Stimulated activated CD8-positive, alpha-beta memory T cell treated with anti-CD3 and anti-CD28 coated beads, Interleukin-7, amount 100 ng/mL, for 48 hours (primary cell): ENCODE measurements at places on chromosomes 3 and 15.

DNA sequence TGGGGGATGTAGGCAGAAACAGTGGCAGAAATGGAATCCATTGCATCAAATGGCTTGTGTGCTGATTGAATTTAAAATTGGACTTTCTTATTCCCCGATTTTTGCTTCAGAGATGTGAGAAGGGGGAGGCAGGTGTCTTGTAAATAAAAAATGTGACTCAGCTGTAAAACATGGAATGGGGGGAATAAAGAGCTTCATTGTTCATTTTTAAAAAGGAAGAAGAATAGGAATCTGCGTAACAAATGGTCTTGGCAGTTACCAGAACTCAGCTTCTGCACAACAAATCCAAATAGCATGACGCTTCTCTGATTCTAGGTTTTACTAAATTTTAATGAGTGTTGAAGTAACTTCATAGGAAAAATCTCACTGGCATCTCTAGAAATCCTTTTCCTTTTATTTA, 323.9 kb upstream of the GBE1 start:
- DNase-seq, result no peak

GRCh38 chr3:71317749-71318457, 265.6 kb downstream of the FOXP1 start:
- no peak for DNase-seq

- no peak for DNase-seq
These were observed 203.4 kb downstream of the MEIS2 start for GRCh38 chr15:36896949-36897348.

DNA sequence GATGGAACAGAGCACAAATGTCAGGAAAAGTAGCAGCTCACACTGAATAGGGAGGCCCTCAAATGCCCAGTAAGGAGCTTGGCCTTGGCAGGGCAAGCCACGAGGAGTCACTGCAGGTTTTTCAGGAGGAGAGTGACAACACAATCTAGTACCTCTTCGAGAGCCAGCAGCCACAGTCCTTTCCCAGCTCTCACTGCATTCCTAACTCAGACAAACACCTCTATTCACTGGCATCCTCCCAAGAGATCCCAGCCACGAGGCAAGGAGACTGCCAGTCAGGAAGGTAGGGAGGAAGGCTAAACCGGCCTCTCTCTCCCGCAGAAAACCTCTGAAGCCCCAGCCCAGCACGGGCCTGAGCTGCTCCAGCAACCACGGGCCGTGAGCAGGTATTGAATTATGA, 146.0 kb upstream of the SMAD3 start:
- no peak for DNase-seq

DNA sequence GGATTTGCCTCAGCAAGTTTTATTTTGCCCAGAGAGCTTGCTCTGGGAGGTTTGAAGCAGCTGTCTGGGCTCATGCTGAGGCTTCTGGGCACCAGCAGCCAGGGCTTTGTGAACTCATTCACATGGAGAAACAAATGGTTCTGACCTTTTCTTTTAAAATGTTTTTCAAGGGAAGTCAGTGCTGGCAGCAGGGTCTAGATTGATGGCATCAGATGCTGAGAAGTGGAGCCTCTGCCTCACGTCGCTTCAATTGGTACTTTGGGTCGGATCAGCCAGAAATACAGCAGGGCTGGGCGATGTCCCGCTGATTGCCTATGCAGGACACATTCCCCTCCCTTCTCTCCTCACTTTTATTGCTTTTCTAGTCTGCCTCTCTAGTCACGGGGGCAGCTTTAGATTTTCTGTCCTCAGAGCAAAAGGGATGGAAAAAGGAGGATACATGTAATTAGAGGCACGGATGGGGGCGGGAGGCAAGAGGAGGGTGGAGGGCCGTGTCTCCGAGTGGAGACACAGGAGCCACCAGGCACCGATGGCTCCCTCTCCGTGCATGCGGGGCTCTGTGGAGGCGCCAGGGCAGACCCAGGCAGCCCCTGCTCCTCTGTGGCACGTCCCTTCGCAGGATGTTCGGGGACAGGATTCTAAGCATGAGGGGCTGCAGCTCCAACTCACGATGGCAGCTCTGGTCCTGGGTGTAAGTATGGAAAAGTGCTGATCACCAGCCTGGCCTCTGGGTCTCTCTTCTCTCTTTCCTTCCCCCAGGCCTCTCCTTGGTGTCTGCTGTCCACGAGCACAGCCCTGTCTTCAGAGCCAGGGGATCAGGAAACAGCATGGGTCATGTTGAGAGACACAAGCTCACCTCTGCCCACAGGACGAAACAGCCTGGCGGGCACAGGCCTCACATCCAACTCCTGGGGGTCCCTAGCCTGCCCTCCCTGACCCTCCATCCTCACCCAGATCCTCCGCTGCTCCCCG, 116.1 kb downstream of the FAM43A start:
- DNase-seq, result no peak

DNA sequence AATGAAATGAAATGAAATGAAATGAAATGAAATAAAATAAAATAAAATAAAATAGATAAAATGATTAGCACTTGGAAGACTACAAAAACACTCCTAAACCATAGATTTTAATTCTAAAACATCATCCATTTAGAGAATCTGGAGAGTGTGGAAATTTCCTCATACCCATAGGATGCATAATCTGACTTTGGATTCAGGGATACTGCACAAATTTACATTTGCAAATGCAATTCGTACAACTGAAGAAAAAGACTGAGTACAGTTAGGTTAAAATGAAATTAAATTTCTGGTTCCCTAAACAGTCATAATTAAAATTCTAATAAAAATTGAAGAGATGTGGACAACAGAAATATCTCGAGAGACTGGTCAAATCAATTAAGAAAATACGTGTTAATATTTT, 122.9 kb downstream of the TMCC1 start:
- DNase-seq, result no peak

GRCh38 chr3:105845488-105845887, 23.3 kb downstream of the CBLB start:
- DNase-seq, result no peak

- DNase-seq, result no peak
These were observed 40.0 kb downstream of the TRH start for GRCh38 chr3:130014526-130014925.

GRCh38 chr15:100784493-100785180, 95.0 kb upstream of the ALDH1A3 start:
- no peak for DNase-seq

DNA sequence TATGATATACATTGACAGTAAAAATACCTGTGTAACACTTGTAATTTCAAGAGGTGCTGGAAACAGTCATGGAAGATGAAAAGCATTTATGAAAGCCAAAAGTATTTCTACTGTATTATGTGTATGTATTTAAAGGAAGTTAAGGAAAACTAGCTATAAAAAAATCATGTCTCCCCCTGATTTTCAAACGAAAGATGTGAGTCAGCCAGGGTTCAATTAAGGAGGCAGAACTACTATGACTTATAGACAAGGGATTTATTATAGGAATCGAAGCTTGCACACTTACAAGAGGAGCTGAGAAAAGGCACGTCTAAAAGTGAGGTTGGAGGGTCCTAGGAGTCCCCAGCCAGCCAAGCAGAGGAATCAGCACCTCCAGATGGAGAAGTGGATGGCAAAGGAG, 119.4 kb downstream of the SUCLG2 start:
- DNase-seq, result no peak

DNA sequence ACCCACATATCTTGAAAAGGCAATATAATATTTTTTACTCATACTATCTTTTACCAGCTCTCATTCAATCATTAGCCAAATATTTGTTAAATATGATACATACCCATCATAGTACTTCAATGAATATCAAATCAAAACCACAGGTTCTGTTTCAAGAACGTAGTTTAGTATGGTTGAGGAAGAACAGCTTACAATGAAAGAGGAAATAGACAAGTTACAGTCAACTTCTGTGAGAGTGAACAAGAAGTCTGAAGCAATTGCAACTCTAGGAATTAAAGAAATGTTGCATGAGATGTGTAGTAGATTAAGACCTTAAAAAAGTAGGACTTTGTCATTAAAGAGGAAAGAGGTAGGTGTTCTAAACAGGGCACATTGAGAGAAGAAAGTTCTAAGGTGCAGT, 9.3 kb downstream of the BCHE start:
- DNase-seq, result no peak

- no peak for DNase-seq
These were observed 7.4 kb downstream of the EPHA3 start for GRCh38 chr3:89114841-89115223.

- DNase-seq, result no peak
These were observed 45.0 kb downstream of the KLF13 start for GRCh38 chr15:31371520-31372240.

DNA sequence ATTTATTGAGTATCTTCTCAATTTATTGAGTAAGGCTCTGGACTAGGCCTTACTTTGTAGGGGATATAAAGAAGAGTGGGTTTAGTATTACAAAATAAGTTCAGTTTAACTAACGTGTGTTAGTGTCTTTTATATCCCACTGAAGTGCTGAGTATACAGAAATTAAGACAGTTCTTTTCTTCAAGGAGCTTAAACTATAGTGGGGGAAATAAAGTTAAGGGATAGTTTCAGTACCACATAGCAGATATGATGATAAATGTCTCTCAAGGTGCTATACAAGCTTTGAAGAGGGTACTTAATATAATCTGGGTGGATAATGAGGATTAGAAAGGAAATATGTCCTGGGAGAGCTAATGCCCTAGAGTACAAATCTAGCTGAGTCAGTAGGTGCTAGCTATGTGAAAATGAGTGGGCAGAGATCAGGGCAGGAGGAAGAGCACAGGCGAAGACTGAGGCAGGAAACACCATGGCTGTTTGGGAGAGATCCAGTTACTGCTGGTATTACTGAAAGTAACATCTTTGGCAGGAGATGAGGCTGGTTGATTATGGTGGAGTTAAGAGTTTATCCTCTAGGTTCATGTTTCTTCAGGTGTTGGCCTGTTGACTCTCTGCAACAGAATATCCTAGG, 46.0 kb downstream of the TEX9 start:
- DNase-seq, result no peak
